ENCODE measurements at places on chromosomes 11 and 22. TPM values are rescaled to one million over a fixed set of nuclear protein-coding genes. Genes with fewer than 3 reads are reported as not detected.
A peak's percentile ranks its signal among the peaks of the same experiment; 100 is the strongest.

The RTN4RL2 gene
- polyA plus RNA-seq = 0.45 TPM

DNA sequence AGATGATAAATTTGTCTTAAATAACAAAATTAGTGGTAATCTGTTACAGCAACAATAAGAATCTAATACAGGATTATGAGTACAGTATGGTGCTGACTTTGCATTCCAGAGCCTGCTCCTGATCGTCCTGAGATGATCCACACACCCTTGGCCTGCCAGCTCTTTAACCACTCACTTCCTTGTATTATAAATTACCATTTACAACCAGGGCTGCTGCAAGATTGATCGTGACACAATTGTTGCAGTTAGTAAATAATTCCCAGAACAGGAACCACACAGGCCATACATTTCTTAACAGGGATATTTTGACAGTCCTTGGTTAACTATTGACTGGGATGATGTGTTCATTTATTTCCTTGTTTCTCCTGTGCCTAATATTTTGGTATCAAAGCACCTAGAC lies 3.8 kb upstream of the CBLIF start:
- no peak for DNase-seq

The RASD2 gene
- 0.41 TPM for polyA plus RNA-seq

GRCh38 chr11:102119997-102120396 lies 9.8 kb downstream of the YAP1 start:
- DNase-seq = no peak

- no peak for DNase-seq
These were observed 1.8 kb upstream of the NCF4 start for GRCh38 chr22:36858966-36859365.

The TEAD1 gene
- 113 TPM for polyA plus RNA-seq

- no peak for DNase-seq
These were observed 56.5 kb downstream of the FLRT1 start for GRCh38 chr11:64092111-64092760.

DNA sequence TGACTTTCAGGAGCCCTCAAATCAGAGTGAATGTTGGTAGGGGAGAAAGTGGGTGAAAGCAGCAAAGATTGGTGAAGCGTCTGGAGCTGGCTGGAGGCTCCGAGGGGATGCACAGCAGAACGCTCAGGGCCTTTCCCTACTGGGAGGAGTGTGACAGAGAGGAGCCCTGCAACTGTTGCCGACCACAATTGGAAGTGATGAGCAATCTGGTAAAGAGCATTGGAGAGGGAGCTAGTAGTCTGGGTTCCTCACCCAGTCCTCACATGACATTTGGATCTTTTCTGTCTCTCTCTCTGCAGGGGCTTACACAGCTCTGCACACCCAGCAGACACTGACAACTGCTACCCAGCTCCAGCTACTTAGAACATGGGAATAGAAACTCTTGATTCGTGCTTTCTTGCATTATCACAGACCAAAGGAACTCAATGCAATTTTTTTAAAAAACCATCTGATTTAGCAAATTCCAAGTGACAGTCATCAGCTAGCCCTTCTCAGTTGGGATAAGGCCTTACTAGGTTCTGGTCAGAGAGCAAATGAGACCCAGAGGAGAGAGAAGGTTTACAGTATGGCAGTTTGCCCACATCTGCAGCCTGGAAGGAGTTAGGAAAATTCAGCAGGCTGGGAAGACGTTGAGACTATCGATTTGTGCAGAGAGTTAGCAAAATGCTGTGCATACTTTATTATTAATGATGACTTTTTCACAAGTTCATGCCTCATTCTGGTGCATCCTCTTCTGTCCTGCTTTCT lies 278.0 kb upstream of the PLET1 start:
- no peak for DNase-seq

- no peak for DNase-seq
These were observed 6.5 kb downstream of the TIMP3 start for GRCh38 chr22:32808038-32808445.

DNA sequence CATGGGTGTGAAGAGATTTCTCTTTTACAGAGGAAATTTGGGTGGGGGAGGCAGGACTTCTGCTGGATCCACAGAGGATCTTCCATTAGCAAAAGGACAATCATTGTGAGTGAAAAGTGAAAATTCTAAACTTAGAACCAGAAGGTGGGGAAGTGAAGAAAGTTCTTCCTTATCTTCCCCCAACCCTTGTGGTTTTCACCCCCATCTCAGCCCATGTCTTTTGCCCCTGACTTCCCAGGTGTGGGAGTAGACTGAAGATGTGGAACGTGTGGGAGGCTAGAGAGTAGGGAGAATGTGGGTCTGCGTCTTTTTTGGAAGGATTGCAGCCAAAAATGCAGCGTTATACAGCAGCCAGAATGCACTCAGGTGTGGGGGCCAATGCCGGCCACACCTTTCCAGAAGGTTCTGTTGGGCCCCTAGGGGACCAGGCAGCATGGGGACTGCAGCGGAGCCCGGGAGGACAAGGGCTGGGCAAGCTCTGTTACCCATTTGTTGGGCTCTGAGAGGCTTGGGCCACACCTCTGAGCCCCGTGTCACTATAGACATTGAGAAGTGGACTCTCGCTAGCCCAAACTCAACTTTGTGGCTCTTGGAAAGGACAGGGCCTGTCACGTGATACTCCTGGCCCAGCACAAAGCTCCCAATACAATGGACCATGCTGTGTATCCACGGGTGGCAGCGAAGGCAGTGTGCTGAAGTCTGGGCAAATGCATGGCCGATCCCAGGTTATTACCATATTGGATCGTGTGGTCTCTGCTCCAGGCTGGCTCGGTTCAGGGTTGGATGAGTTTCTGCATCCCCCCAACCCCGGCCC lies 32.8 kb upstream of the LINC01488 start:
- no peak for DNase-seq

The SVIP gene
- 7.4 TPM for polyA plus RNA-seq

DNA sequence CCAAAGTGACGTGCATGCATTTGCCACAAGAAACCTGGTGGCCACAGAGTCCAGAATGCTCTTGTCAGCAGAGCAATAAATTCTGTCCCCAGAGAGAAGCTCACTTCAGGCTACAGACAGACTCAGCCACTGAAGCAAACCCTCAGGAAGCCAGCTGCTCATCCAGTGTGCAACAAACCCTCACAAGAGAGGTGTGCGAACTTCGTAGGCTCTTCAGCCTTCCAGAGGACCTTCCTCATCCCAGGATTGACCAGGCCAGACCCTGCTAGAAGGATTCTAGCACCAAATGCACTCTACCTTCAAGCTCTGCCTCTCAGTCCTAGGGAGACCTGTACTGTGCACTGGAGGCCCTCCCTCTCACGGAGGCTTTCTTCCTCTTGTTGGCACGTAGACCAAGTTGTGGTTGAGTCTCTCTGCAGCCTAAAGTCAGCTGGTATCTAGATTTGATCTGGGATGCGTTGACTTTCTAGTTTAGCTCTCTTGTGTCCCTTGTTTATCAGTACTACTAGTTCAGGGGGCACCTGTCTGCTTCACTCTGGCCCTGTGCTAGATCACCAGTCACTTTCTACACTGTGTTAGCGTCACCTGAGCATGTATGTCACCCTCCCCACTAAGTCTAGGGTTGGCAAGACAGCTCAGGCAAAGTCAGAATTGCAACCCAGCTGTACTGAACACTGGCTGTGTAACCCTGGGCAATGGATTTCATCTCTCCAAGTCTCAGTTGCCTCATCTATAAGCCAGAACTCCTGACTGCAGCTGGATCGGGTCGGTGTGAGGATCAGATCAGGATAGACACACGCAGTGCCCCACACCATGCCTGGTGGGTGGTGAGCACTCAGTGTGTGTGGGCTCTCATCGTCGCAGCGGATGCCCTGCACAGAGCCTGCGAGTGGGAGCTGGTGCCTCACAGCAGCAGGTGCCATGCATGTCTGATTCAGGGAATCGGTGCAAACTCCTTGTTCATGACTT lies 22.1 kb upstream of the TMPRSS13 start:
- DNase-seq = no peak

The FGF4 gene
- not detected for polyA plus RNA-seq

GRCh38 chr11:35740061-35740799 lies 77.7 kb downstream of the TRIM44 start:
- no peak for DNase-seq

DNA sequence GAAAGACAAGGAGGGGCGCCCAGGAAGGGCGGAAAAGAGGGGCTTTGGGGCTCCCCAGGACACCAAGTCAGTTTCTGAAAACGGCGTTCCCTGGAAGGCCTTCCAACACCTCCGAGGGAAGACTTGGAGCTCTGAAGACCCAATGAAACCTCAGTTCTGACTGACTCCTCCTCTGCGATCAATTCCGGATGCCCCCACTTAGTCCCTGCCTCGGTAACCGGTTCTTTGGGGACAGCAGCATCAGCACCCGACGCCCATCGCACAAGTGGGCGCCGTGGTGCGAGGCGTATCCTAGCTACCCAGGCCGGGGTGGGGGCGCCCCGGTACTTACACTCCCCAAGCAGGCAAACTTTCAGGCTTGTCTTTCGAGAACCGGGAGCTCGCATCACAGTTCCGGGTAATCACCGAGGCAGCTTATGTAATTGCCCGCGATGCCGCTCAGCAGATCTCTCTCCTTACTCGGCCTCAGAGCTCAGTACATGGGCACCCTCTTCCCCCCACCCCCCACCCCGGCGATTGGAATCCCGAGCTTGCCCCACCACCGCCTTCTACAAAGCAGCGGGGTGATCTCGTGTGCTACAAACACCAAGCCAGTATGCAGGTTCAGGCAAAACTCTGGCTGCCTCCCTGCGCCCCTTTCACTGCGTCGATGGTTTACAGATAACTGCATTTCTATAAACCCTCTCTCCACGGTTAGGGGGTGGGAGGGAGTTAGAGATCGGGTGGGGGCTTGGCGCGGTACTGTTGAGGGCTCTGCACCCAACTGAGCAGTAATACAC lies 2.0 kb downstream of the TENM4 start:
- DNase-seq = no peak

The RASL10A gene
- not detected for polyA plus RNA-seq

The OR5B17 gene
- not detected for polyA plus RNA-seq

DNA sequence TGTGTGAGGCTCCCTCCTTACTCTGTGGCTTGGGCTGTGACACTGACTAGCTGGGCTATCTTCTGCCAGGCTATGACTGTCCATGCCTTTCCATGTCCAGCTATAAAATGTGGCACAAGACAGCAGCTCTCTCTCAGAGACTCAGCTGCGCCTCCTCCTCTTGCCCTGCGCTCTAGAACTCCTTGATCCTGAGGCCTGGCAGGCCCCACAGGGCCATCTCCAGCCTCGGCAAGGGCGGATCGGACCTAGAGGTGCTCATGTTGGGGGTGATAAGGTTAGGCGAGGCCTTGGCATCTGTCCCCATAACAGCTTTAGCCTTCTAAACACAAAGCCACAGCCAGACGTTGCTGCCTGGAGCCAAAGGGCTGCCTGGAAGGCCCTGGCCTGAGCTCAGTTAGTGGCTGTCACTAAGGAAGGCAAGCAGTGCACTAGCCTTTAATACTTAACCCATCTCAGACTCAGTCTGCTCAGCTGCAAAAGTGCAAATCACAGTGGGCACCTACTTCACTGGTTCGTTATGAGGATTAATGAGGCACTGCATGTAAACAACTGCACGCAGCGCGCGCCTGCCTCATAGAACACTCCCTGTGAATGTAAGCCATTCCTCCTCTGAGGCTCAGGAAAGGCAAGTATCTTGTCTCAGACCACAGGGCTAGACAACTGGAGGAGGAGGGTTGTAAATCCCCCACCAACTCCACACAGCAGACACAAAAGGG lies 1.2 kb downstream of the GUCD1 start:
- no peak for DNase-seq

GRCh38 chr11:95138448-95138847 lies 48.8 kb downstream of the ENDOD1 start:
- DNase-seq = no peak

- DNase-seq = no peak
These were observed 124.1 kb upstream of the CSNK2A3 start for GRCh38 chr11:11476971-11477645.

GRCh38 chr11:123616505-123617198 lies 37.8 kb downstream of the SCN3B start:
- peak; percentile 61 for DNase-seq

DNA sequence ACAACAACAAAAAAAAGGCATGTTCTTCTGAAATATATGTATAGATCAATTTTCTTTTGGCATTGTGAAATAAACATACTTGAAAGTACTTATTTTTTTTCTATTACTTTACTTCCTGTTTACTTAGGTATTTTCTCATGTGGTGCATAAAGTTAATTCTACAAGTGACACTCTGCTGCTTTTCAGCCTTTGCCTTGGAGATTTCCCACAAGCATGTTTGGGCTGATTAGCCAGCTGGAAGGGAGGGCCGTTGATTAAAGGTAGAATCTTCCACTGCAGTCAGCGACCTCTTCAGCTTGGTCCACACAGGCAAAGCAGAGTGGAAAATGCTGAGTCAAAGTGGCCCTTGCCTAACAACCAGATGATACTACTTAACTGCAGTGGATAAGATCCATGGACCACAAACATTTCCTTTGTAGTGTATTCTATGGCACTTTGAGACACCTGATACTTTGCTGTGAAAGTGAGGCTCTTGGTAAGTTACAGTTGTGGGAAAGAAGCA lies 176.0 kb downstream of the ARHGAP42 start:
- DNase-seq = peak; percentile 87

The CAPN5 gene
- 22.8 TPM for polyA plus RNA-seq

GRCh38 chr11:128354476-128354875 lies 232.9 kb downstream of the ETS1 start:
- DNase-seq = no peak

The PRDX5 gene
- 383 TPM for polyA plus RNA-seq

The IGLL1 gene
- polyA plus RNA-seq = not detected

DNA sequence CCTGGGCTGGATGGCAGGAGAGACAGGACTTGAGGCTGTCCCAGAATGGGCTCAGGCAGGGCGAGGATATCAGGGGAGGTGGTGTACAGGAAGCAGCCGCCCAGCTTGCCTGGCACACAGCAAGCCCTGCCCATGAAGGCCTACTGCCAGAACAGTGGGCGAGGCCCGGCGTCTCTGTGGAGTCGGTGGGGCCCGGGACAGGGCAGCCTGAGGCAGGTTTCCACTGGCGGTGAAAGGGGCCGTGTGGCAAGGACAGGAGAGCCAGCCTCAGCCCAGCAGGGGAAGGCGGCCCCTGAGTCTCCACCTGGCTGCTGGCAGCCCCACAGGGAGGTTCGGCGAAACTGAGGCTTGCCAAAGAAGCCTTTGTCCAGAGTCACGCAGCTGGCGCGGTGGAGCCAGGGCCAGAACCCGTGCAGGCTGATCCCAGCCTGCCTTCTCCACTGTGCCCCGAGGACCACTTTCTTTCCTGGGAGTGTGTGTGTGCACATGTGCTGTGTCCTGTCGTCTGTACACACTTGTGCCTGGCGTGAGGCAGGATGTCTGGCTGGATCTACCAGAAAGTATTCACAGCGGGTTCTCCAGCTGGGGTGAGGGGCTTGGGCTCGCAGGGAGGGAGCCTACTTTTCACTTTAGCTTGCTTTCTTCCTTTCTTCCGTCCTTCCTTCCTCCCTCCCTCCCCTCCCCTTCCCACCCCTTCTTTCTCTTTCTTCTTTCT lies 1.2 kb downstream of the TSPO start:
- no peak for DNase-seq

GRCh38 chr11:118186346-118187107 lies 10.1 kb upstream of the SCN2B start:
- DNase-seq = no peak

The IFITM5 gene
- polyA plus RNA-seq = not detected
